Tibial nerve (tissue), 4 donors: ENCODE measurements at places on chromosomes 11 and 22. TPM values are rescaled to one million over a fixed set of nuclear protein-coding genes. Genes with fewer than 3 reads are reported as not detected.
A peak's percentile ranks its signal among the peaks of the same experiment; 100 is the strongest.

GRCh38 chr11:499201-500076, 7.6 kb downstream of the RNH1 start:
- DNase-seq: no peak

- no peak for DNase-seq
Measured at GRCh38 chr11:109034339-109034696, 369.4 kb downstream of the DDX10 start.

DNA sequence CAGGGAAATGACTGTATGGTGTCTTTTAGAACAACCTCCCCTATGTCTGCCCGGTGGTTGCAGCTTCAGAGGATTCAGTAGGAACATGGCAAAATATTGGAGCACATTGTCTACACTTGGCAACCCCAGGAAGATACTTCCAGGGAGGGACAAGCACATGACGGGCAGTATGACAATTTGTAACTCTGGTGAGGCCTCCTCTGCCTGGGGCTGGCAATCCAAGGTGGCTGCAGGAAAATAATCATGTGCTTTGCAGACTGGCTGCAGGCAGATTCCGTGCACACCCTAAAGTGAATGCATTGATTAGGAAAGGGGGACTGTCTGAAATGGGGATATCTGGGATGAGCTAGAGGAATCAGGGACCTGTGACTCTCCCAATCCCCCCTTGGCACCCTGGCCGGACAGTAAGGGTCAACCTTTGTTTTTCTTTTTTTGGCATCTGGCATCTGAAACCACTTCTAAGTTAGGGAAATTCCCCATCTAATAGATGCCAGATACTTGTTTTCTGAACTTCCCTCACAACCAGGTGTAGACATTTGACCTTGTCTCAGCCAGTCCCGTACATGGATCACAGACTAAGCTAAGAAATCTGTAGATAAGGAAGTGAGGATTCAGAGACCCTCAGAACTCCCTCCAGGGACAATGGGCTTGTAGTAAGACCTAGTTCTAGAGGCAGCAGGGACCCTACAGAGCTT, 10.5 kb upstream of the PHOX2A start:
- no peak for DNase-seq

DNA sequence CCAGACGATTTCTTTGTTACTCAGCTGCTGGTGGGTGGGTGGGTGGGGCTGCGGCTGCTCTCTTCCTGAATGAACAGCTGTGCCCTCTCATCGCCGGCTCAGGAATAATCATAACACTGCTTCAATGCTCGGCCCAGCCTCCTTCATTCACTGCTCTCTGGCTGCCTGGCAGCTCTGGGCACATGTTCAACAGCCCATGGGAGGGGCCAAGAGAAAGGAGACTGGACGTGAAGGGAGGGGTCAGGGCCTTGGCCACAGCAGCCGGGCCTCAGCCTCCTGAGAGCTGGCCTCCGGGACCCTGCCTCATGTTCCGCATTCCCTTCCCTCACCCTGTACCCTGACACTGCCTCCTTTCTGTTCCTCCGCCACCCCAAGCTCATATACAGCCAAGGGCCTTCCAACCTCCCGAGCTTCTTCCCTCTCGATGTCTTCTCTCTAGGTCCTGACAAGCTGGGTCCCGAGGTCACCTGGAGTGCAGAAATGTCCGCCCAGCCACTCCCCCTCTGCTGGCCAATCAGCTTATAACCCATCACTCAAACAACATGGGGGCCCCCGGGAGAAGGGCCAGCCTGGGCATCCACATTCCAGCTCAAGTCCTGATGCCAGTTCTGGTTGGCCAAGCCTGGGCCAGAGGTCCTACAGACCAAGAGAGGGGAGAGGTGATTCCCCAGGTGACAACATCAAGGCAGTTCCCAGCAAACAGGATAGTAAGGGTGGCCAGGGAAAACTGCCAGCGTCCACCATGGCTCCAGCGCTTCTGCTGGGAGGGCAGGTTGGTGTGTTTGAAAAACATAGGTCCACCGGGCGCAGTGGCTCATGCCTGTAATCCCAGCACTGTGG, 3.2 kb upstream of the CSDC2 start:
- DNase-seq: peak; percentile 51

GRCh38 chr22:27220339-27220738, 563.0 kb downstream of the MIAT start:
- no peak for DNase-seq

GRCh38 chr22:38490915-38491314, 15.2 kb downstream of the DDX17 start:
- DNase-seq: peak; percentile 61

GRCh38 chr11:1565173-1565903, 6.7 kb downstream of the DUSP8 start:
- no peak for DNase-seq

- no peak for DNase-seq
Measured at GRCh38 chr11:32792111-32792947, 2.1 kb downstream of the CCDC73 start.

GRCh38 chr11:33284818-33285217, 27.6 kb downstream of the HIPK3 start:
- no peak for DNase-seq

GRCh38 chr11:129260750-129261149, 68.6 kb upstream of the ARHGAP32 start:
- no peak for DNase-seq

DNA sequence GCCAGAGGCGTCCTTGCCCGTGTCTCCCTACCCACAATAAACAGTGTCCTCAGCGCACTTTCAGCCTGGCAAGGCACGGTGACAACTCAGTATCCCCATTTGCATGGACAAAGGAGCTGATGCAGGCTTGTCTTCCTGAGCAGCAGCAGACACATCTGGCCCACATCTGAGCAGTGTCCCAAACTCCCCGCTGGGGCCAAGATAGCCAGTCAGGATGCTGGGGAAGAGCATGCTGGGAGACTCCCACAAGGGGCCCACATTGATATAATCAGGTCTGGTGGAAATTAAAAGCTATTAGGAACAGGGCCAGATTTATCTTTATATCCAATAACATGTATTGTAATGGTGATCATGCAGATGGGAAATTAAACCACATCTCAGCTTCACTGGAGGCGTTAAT, 24.7 kb downstream of the DSCAML1 start:
- no peak for DNase-seq

GRCh38 chr11:73716153-73717056, 44.5 kb downstream of the RAB6A start:
- DNase-seq: no peak

GRCh38 chr11:133156986-133157745, 375.1 kb downstream of the OPCML start:
- no peak for DNase-seq

- no peak for DNase-seq
Measured at GRCh38 chr11:19649751-19650150, 62.9 kb upstream of the NAV2 start.

GRCh38 chr11:10770626-10771254, 19.7 kb downstream of the CTR9 start:
- DNase-seq: no peak

- no peak for DNase-seq
Measured at GRCh38 chr22:43479301-43479950, 67.6 kb downstream of the MPPED1 start.

DNA sequence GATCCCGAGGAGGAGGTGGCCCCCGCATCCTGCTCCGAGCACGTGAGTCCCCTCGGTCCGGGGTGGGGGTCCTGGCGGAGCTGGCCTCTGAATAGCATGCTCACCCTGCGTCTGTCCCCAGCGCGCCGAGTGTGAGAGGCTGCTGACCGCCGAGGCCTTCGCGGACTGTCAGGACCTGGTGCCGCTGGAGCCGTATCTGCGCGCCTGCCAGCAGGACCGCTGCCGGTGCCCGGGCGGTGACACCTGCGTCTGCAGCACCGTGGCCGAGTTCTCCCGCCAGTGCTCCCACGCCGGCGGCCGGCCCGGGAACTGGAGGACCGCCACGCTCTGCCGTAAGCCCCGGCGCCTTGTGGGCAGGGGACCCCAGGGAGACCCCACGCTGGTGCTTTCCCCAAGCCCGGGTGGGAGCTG, 3.5 kb downstream of the MUC2 start:
- no peak for DNase-seq

FXYD6 gene
- 29.4 TPM for total RNA-seq

OR56A1 gene
- total RNA-seq: not detected

FOXRED2 gene
- total RNA-seq: 13.0 TPM

POTEH gene
- total RNA-seq: not detected

POU2AF3 gene
- 3.3 TPM for total RNA-seq
